Activated B cell treated with CpG ODN at 0.5 μM for 24 hours (primary cell): ENCODE measurements at places on chromosomes 12 and 14.

DNA sequence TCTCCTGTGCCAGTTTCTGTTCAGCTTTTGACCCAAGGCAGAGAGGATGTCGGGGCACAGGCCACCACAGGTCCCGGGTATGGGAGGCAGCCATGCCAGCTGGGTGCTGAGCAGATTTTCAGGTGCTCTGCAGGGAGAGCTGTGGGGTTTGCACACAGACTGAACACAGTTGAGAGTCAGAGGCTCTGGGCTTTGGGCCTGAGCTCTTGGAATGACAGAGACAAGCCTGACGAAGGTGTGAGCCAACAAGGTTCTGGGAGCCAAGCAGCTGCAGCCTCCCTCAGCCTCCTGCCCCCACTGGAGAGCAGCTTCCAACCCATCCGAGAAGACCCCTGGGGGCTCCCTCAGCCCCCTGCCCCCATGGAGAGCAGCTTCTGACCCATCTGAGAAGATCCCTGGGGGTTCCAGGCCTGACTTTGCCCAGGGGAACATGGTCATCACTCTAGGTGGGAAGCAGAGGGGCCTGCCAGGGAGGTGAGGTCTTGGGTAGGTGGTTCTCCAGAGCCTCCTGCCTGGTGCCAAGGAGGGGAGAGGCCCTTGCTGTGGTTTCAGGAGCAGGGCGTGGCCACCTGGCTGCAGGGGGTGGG is 13.8 kb downstream of the FBRSL1 start:
- no peak for DNase-seq

DNA sequence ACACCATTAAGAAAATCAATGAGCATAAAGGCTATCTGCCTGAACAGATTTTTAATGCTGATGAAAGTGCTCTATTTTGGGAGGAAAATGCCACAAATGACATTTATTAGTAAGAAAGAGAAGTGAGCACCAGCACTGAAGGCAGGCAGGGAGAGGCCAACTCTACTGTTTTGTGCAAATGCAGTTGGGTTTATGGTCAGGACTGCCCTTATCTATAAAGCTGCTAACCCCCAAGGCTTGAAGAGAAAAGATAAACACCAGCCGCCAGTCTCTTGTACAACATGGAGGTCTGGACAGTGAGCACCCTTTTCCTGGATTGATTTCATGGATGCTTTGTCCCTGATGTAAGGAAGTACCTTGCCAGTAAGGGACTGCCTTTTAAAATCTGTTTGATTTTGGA is 246.8 kb upstream of the SFSWAP start:
- DNase-seq, result no peak

GRCh38 chr12:20695232-20695631 is at the start of gene SLCO1C1:
Gene SLCO1C1 (plus strand): TSS chr12:20695332. CDS start chr12:20699577, 4,245 bp downstream.
- DNase-seq, result no peak

- DNase-seq, result no peak
These were observed 11.4 kb upstream of the METAP2 start for GRCh38 chr12:95462551-95462950.

DNA sequence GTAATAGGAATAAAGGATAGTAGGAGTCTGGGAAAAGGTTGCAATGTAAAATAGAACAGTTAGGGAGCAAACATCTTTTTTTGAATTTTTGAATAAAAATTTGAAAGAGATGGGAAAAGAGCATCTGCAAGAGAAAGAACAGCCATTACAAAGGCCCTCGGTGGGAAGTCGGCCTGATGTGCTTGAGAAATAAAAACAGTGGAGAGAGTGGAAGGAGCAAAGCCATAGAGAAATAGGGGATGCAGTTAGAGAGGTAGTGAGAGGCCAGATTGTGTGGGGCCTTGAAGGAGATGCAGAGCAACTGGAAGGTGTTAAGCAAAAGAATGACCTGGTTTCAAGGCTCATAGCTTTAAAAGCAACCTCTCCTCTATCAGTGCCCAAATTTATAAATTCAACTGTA is 409.8 kb downstream of the RERGL start:
- no peak for DNase-seq

DNA sequence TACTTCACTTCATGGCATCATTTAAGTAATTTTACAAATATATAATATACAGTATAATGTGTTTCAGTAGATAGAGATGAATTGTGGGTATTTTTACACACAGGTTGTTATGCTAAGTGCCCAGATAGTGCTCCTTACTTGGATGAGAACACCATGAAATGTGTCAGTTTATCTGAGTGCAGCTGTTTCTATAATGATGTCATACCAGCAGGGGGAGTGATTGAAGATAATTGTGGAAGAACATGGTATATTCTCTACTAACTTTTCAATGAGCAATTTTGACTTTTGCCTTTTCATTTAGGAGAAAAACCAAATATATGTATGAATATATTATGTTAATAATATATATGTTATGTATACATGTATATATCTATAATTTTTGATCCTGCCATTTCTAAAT is 221.6 kb downstream of the LRRK2 start:
- DNase-seq, result no peak

- no peak for DNase-seq
These were observed 9.5 kb upstream of the LTBP2 start for GRCh38 chr14:74621556-74621955.

DNA sequence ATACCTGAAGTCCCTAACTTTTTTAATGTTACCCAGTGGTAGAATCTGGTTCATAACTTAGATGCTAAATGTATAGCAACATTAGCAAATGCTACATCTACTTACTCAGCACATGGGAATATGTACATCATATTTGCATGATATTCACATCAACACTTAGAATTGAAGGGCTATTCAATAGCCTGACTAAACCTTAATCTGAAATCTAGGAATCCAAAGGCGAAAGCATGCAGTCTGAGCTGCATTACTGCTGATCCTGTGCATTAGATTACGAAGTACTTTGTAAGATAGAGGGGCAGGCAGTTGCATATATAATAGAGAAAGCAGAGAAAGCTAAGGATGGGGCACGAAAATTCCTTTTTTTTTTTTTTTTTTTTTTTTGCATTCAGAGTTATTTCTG is 40.4 kb downstream of the SLC38A4 start:
- no peak for DNase-seq

- DNase-seq, result no peak
These were observed 186.5 kb downstream of the KCNA5 start for GRCh38 chr12:5230156-5230555.

GRCh38 chr12:101761350-101761749 is 22.1 kb upstream of the SYCP3 start:
- DNase-seq, result no peak

DNA sequence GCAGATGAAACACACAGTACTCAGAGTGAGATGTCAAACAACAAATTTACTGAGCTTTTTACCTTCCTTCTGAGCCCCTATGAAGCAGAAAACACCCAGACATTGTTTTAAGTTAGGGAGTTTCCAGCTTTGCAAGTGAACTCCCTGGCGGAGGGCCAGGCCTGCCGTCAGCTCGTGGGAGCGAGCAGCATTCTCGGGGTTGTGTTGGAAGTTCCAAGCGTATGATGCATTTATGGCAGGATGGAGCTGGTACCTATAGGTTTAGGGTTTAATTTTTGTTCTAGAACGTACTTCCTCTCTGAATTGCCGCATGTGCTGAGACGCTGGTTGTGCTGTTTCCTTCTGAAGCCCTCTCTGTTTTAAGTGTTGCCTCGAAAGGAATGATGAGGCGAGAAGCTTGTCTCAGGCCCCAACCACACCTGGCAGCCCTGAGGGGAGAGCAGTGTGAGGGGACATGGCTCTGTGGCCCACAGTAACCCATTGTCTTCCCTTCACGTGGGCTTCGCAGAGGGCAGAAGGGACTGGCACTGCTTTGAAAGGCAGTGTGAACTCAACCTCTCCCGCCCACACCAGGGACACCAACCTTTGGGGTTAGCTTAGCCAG is 76.6 kb downstream of the SSPN start:
- DNase-seq, result no peak

GRCh38 chr14:51334566-51334965 is 94.5 kb downstream of the TMX1 start:
- DNase-seq, result no peak

GRCh38 chr14:105851716-105852377 is 325.5 kb downstream of the TMEM121 start:
- DNase-seq, result no peak

DNA sequence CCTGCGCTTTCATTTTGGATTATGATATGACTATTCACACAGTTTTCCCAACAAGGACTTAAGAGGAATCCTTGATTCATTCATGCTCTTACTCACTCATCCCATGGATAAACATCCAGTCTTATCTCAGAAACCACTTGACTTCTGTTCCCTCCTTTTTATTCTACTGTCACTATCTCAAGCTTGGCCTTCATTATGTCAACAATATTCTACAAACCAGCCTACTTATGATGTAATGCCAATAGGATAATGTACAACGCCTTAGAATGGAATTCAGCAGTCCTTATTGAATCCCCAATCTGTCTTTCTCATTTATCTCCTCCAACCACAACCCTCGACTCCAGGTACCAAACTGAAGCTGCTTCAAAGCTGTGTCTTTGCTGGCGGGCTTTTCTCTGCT is 448.5 kb downstream of the PDZRN4 start:
- no peak for DNase-seq

DNA sequence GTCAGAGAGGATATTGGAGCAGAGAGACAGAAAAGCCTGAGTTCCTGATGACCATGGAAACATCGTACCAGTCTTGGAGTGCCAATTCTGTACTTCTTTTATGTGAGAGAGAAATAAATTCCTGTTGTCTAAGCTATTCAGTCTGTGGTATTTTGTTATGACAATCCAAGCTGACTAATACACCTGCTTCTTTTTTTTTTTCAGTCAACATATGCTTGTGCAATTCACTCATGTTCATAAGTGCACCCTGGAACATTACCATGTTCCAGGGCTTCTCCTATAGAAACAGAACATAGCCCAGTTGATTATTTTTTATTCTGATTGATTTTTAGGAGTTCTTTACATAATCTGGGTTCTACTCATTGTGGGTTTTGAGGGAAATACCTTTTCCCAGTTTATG is 1.7 kb upstream of the CHPT1 start:
- no peak for DNase-seq

DNA sequence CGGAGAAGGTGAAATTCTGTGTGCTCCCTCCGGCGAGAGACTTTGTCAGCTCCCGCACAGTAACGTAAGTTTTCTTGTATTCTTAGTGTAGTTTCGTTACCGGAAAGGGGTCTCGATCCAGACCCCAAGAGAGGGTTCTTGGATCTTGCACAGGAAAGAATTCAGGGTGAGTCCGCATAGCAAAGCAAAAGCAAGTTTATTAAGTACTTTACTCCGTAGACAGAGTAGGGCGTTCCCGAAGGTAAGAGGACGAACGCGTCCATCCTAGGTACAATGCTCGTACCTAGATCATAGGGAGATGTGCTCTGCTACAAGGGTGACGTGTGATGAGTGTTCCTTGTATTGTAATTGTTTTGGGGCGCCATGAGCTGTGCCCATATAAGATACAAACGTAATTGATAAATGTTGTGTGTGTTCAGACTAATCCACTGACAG is 293 bp downstream of the IFI27L1 start:
- no peak for DNase-seq

DNA sequence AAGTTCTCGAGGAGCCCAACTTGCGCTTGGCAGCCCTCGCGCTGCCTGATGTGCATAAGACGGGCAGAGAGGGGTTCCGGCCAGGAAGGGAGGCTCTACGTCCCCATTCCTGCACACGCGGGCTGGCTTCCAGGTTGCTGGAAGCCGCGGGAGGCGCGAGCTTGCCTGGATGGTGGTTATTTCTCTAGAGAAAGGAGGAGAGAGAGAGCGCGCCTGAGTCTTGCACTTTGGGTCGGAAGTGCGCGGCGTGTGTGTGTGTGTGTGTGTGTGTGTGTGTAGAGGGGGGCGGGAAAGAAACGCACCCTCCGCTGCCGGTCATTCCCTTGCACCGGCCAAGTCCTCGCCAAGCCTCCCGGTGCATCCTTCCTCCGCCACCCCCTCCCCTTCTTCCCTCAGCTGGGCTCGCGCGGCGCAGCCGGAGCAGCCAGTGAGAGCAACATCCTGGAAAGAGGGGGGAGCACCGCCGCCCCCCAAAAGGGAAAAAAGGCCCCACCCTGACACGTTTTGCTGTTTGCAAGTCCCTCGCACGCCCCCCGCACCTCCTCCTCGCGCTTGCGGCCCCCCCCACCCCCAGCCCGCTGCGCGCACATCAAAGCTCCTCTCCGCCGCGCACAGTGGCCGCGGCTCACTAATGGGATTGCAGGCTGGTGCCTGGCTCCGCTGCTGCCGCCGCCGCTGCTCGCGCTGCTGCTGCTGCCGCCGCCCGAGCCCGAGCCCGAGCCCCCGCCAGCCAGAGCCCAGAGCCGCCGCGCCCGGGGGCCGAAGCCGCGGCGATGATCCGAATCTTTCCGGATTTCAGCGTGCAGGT is 4.4 kb upstream of the NPAS3 start:
- no peak for DNase-seq

- DNase-seq, result no peak
These were observed 781 bp downstream of the ADGRD1 start for GRCh38 chr12:130954544-130954831.

DNA sequence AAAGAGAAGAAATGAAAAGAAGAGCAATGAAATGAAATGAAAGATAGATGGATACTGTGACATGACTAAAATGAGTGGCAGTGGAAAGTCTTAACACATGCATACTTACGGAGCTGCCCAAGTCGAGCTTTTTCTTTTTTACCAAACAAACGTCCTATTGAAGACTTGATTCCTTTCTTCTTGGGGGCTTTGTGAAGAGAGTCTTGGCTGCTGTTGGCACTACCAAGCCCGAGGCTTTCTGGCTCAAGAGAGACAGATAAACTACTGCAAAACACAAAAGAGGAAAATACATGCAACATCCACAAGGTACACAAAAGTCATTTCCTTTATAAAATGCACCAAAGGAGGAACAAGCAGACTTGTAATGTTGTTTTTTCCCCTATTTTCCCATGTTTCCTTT is 261.2 kb downstream of the ACSS3 start:
- no peak for DNase-seq

DNA sequence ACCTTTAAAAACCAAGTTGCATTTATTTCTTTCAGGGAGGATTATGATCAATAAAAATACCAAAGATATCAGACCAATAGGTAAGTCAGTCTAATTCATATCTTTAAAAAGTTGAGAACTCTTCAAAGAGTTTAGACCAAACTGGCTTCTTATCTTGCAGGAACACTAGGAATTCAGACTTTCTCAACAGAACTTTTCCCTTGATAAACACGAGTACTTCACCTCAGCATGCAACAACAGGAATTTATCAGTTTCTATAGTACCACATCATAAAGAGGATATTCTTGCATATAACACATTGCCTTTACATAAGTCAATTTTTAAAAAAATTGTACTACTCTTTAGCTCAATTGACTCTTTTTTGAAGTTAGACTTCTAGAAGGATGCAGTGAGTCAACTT is 68.2 kb downstream of the DNAI7 start:
- DNase-seq, result no peak

GRCh38 chr12:53976823-53977595 is 2.3 kb upstream of the HOTAIR start:
- DNase-seq, result no peak

- no peak for DNase-seq
These were observed 21.2 kb downstream of the CLECL1 start for GRCh38 chr12:9711664-9712063.

- DNase-seq, result no peak
These were observed 92.5 kb downstream of the DUSP6 start for GRCh38 chr12:89259821-89260220.

DNA sequence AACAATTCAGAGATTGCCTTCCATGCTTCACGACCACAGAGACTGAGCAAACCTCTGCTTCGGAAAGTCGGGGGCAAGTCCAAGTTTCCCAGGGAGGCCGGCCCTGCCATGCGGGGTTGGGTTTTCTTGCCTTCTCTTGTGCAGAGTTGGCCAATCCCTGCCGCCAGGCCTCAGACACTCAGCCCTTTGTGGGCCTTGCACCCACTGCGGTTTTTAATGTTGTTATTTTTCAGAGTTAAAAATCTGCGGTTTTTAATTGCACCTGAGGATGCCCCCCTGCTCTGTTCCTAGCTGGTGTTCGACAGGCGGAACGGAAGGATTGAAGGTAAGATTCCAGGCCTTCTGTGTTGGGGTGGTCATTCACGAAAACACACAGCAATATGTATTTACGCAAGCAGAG is 108.7 kb downstream of the CALM1 start:
- no peak for DNase-seq
